T-helper 1 cell (primary cell): ENCODE measurements at places on chromosomes 7 and 10.

DNA sequence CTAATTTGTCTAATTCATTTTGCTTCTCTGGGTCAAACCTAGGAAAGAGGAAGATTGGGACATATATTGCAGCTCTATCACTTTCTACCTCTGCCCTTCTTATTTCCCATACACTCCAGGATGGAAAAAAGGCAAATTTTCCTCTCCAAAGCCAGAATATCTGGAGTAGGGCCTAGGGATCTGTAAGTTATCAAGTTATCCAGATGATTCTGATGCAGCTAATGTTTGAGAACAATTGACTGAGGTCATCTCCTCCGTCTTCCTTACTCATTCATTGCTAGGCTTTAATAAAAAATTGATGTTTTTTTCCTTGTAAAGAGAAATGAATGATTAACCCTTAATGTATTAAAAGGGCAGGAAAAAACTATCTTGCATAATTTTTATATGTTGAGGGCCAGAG is 211.9 kb upstream of the GLI3 start:
- DNase-seq, result no peak

GRCh38 chr7:37510043-37510634 is 61.5 kb upstream of the ELMO1 start:
- DNase-seq, result peak; percentile 20

DNA sequence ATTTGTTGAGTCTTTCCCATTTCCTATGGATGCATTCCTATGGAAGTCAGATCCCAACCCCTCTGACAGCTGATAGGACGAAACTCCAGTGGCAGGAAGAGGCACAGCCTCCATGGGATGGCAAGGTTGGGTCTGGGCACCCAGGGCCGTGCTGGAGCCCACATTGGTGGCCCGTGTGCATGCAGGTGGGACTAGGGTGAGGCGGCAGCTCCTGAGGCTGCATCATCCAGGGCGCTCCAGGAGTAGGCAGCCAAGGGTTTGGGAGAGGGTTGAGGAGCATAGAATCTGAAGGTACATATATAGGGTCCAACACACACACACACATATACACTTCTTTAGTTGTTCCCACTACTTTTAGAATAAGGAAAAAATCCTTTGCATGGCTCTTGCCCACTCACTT is 81.4 kb upstream of the BMPER start:
- DNase-seq, result no peak

DNA sequence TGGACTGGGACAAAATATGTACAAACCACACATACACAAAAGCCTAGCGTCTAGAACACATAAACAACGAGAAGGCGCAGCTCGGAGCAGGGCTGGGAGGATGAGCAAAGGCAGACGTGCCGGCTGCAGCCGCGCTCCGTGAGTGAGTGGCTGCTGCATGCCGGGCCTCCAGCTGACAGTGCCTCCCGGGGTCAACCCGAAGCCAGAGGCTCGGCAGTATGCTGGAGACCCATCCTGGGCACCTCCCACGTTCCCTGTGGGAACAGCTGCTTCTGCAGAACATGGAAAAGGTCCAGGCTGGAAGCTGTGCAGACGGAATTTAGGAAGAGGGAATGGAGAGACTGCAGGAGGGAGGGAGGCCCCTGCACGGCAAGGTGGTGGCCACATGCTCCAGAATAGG is 3.6 kb upstream of the GPR146 start:
- DNase-seq, result no peak

- no peak for DNase-seq
Observed at GRCh38 chr7:97224316-97224715, 106.8 kb downstream of the SDHAF3 start.

GRCh38 chr10:125739994-125740679 is 20.6 kb downstream of the EDRF1 start:
- no peak for DNase-seq

DNA sequence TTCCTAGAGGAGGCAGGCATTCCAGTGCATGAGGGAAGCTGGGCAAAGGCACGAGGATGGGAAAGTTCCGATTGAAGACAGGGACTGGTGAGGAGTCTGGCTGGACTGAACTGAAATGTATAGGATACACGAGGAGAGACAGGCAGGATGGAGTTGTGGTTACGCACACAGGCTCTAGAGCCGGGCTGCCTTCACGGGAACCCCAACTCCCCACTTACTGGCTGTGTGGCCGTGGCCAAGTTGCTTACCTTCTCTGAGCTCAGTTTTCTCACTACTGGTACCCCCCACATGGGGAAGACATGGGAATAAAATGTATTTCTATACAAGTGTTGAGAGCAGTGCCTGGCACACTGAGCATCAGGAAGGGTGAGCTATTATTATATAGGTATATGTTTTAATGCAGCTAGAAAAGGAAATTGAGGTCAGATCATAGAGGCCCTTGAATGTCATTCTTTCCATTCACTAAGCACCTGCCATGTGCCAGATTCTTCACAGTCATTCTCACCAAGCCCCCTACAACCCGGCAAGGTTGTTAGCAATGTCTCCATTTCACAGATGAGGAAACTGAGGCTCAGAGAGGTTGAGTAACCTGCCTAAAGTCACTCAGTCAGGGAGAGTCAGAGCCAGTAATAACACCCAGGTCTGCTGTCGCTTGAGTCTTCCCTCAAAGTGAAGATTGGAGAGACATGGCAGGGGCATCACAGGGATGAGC is 9.7 kb downstream of the CHST3 start:
- DNase-seq, result no peak

DNA sequence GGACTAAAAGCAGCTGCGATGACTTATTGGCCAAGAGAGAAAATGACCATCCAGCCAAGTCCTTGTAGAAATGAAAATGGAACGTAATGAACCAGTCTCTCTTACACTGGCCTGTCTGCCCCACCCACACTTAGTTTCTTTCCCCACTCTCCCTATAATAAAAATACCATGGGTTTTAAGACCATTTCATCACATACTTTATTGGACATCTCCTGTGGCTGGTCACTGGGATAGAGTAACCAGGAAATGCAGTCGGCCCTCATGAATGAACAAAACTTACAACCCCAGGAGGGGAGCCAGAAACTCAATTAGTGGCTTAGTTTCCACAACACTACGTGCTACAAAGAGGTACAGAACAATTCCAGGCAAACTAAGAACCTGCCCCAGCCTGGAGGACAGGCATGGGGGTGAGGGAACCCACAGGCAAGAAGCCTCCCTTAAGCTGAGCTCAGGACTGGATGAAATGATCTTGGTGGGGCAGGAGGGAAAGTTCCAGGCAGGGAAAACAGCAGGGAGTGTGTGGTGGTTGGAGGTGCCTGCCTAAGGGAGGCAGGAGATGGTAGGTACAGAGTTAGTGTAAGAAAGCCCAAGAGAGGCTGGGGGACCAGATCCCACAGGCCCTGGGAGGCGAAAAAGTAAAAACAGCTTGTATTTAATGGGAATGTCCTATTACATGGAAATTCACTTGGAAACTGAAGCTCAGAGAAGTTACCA is 29.6 kb downstream of the MKI67 start:
- DNase-seq, result no peak
